Activated effector memory CD4-positive, alpha-beta T cell treated with Interleukin-2 at 50 U/mL for 16 hours (primary cell): ENCODE measurements at places on chromosomes 7 and 10.

DNA sequence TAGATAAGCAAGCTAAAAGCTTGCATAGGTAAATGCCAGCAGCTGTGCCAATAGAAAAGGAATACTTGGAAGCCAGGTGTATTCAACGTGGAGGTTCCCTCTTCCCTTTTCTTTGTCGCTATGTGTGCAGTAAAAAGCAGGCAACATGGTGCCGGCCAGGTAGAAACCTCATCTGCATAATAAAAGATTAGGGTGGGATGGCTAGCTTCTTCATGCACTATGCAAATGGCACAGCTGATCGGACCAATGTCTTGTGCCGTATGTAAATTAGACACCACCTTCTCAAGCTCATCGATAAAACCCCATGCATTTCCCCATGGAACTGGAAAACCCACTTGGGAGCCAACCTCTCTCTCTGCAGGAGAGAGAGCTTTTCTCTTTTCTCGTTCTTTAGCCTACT, 150.9 kb upstream of the FOXK1 start:
- no peak for DNase-seq

DNA sequence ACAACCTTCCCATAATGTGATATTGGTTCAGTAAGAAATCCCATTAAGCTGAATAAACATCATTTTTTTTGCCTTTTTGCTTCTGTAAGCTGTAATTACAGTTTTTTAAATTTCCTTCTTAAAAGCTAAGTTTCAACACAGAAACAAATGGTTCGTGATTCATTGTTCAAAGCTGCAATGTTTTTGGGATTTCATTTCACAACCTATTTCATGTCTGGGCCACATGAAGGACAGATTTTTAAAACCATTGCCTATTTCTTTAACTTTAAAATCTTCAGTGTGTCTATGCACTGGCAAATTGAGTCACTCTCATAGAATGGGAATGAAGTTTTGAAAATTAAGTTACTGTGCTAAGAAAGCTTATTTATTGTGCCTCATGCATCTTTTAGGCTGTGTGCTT, 66.9 kb downstream of the TFPI2 start:
- no peak for DNase-seq

- DNase-seq = no peak
These were observed 1.8 kb downstream of the GNAI1 start for GRCh38 chr7:80136261-80137055.

DNA sequence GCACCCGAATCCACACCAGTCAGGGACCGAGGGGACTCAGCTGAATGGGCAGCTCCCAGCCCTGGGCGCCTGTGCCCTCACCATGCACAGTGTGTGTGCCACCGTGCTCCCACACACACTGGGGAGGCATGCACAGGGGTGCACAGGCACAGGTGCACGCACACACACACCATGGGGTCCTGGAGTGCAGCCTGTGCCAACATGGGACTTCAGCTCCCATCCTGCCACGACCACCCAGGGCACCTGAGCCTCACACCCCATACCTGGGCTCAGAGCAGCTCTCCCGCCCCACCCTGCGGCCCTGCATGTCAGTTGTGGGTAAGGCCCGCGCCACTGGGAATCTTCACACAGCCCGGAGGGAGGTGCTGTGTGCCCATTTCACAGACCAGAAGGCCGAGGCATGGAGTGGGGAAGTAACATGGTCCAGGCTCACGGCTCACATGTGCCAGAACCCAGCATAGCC, 8.0 kb downstream of the ELFN1 start:
- no peak for DNase-seq

DNA sequence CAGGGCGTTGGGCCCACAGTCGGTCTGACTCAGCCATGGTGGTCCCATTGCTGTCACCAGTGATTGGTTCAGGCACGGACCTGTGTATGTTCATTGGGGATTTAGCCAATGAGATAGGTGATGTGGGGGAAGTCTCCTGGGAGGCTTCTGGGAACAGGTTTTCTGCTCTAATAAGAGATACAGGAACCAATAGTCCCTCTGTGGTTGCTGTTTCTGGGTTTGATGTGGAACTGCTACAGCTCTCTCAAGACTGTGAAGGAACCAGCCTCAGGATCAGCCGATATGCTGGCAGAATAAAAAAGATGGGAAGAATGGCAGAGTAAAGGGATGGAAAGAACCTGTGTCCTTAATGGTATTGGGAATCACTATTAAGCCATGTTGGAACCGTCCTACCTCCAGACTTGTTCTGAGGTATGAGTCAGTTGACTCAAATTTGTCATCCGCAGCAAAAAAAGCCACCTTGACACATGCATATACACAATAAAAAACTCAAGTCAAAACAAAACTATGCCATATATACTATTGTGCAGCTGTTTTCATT, 70.6 kb downstream of the MCMBP start:
- DNase-seq = no peak

DNA sequence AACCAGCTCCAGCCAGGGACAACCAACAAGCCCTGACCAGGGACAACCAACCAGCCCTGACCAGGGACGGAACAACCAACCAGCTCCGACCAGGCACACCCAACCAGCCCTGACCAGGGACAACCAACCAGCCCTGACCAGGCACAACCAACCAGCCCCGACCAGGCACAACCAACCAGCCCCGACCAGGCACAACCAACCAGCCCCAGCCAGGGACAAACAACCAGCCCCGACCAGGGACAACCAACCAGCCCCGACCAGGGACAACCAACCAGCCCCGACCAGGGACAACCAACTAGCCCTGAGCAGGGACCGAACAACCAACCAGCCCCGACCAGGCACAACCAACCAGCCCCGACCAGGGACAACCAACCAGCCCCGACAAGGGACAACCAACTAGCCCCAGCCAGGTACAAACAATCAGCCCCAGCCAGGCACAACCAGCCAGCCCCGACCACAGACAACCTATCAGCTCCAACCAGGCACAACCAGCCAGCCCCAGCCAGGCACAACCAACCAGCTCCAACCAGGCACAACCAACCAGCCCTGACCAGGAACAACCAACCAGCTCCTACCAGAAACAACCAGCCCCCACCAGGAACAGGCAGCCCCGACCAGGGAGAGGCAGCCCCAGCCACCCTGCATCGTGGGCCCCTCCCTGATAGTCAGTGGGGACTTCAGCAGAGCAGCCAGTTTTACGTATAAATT, 56.4 kb downstream of the PROSER2 start:
- no peak for DNase-seq
